ENCODE measurements at places on chromosomes 12 and 14.

DNA sequence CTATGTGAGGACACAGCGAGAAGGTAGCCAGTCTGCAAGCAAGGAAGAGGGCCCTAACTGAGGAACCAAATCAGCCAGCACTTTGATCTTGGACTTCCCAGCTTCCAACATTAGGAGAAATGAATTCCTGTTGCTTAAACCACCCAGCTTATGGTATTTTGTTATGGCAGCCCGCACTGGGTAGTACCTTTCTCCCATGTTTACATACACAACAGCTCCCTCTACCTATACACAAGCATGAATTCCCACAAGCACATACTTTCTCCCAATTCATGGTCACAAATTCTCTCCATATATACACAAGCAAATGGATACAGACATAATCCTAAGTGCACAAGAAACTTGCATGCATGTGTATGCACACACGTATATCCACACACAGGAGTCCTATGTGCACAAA, 7.4 kb downstream of the ITGB7 start:
- no peak for DNase-seq

DNA sequence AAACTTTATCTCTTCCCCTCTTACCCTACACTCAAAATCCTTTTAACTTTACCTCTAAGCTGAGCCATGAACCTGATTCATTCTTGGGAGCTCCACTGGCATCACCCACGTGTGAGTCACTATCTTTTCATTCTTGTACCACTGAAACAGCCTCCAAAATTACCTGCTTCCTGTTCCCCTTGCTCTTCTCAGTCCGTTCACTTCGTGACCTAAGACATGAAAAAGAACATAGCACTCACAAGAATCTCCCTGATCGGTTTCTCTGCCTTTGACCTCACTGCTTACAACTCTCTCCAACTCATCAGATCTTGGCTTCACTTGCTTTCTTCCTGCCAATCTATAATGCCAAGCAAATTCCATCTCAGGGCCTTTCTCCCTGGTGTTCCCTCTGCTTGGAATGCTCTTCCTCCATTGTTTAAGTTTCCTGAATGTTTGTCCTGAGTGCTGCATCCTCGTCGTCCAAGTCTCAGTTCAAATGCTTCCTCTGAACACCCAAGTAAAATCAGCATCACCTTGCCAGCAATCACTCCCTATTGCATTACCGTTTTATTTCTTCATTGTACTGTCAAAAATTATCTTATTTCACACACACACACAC, 9.2 kb downstream of the GLIPR1 start:
- DNase-seq: peak; percentile 61

- DNase-seq: peak; percentile 53
Observed at GRCh38 chr12:39764944-39765560, 145.4 kb upstream of the ABCD2 start.

- DNase-seq: peak; percentile 20
Observed at GRCh38 chr12:110844551-110845338, 2.0 kb upstream of the CCDC63 start.

DNA sequence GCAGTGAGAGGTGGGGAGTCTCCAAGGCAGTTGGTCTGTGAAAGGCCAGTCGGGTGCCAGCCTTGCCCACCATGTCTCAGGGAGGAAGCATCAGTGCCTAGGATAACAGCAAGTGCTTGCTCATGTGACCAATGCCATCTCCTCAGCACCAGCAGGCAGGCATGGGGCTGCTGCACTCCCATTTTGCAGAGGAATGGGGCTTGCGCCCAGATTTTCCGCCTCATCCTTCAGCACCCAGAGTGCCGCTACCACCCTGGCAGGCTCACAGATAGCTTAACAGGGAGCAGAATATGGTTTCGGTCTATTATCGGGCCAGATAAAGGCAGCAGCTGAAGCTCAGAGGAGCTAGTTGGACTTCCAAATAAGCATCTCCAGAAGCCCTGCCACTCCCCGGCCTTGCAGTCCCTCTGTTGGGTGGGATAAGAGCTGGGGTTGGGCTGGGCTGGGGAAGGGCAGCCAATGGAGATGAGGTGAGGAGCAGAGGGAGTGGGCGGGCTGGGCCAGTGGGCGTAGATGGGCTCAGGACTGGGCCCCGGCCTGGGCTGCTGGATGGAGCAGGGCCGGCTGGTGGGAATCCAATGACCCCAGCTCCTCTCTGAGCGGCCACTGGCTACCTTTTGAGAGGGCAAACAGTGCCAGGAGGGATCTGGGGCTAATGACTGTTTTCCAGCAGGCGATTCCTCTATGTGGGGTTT, 8.4 kb upstream of the KRT80 start:
- no peak for DNase-seq

DNA sequence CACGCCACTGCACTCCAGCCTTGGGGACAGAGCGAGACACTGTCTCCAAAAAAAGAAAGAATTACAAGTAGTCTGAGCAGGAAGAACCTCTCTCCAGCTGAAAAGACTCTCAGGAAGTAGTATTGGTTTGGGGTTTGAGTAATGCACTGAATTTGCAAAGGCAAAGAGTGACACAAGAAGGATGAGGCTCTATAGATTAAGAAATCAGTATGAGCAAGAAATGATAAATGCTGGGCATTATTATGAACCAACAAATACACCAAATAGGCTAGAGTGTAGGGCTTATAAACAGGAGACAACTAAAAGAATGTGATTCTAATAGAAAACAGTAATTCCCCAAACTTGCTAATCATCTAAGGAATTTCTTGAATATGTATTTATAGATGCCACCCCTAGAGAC, 2.6 kb upstream of the SLC35E3 start:
- DNase-seq: no peak

GRCh38 chr12:79826267-79827128, 108.4 kb downstream of the PPP1R12A start:
- DNase-seq: no peak

DNA sequence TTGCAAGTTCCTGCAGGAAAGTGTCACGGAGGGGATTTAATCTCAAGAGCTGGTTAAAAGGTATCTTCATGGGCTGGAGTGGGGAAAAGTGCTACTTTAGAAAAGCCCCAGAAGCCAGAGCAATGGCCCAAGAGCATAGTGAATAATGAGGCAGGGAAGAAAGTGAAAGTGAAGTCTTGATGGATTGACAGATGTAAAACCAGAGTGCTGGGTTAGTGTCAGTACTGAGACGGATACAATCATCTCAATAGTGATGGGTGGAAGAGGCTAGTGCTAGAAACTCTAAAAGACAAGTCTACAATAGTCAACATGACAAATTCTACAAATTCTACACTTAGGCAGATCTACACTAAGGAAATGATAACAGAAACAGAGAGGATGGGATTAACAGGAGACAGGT, 68.1 kb downstream of the CIT start:
- no peak for DNase-seq

- peak; percentile 37 for DNase-seq
Observed at GRCh38 chr12:46267825-46268582, 839 bp downstream of the SLC38A1 start.

GRCh38 chr14:72026536-72026935, 94.3 kb downstream of the RGS6 start:
- no peak for DNase-seq

DNA sequence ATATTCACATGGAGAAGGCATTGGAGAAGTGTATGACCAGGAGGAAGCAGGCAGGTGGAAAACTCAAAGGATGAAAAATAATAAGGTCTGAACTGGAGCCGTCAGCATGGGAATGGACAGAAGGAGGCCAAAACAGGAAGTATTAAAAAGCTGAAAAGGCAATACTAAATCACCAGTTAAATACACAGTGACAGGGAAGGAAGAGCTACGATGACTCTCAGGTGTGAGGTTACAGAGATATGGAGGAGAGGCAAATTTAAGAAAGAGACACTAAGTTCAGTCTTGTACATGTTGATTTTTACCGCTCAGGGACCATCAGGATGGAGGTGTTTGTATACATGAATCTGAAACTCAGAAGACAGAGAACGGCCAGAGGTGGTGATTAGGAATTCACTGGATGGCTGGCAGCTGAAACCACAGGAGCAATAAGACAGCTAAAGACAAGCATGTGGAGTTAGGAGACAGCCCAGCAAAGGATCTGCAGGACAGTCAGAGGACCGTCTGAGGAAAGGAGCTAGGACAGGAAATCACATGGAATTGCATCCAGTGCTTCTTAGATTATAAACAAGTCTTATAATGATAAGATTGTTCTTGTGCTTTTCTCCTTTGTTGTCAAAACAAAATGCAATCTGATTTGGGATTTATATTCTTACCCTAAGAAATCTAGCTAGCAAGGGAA, 33.9 kb upstream of the CDKN3 start:
- DNase-seq: no peak

DNA sequence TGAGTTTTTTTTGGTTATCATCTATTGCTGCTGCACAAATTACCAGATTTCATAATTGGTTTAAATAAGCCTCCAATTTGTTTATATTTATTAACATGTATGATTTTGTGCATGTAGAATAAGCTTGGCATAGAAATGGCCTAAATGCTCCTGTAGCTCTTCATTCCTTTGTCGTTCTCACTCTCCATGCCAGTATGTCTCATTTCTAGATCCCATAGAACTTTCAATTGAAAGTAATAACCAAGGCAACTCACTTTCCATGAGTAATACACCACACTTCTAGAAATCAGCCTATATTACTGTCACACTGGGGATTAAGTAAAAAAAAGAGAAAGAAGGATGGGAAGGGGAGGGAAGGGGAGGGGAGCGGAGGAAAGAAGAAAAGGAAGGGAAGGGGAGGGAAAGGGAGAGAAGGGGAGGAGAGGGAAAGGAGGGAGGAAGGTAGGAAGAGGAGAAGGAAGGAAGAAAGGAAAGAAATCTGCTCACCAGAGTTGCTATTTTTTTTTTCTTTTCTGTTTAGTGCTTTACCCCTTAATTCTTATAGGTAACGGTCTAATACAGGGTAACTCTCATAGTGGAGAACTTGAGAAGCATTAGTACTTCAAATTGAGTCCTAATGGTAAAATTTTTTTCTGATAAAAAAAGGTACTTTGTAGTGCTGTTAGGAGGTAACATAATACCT, 45.6 kb downstream of the MDM2 start:
- DNase-seq: no peak

GRCh38 chr12:71455028-71455737, 15.6 kb downstream of the LGR5 start:
- no peak for DNase-seq

DNA sequence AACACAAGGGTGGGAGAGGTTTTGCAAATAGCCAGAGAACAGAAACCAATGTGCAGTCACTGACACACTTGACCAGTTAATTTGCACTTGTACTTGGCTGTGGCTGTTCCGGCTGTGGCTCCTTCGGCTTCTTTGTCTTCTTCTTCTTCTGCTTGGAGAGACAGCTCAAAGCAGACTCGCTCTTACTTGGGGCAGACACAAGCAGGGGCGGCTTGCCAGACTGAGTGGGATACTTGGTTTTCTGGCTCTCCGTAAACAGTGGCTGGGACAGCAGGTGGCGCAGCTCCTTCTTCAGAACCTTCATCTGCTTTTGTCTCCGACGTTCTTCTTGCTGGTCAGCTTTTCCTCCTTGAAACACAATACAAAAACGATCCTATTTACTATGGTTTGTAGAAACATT, 25.0 kb downstream of the OTUB2 start:
- DNase-seq: peak; percentile 68

- no peak for DNase-seq
Observed at GRCh38 chr12:52342781-52343490, 21.7 kb upstream of the KRT83 start.

DNA sequence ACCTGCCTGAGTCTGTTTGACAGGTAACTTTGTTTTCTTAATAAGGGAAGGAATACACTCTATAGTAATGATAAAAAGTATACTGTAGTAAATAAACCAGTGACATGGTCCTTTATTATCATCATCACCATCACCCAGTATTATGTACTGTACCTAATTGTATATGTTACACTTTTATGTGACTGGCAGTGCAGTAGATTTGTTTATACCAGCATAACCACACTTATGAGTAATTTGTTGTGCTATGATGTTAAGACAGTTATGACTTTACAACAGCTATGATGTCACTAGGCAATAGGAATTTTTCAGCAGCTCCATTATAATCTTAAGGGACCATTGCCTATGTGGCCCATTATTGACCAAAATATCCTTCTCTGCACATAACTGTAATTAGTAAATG, 155.0 kb downstream of the NUBPL start:
- no peak for DNase-seq

DNA sequence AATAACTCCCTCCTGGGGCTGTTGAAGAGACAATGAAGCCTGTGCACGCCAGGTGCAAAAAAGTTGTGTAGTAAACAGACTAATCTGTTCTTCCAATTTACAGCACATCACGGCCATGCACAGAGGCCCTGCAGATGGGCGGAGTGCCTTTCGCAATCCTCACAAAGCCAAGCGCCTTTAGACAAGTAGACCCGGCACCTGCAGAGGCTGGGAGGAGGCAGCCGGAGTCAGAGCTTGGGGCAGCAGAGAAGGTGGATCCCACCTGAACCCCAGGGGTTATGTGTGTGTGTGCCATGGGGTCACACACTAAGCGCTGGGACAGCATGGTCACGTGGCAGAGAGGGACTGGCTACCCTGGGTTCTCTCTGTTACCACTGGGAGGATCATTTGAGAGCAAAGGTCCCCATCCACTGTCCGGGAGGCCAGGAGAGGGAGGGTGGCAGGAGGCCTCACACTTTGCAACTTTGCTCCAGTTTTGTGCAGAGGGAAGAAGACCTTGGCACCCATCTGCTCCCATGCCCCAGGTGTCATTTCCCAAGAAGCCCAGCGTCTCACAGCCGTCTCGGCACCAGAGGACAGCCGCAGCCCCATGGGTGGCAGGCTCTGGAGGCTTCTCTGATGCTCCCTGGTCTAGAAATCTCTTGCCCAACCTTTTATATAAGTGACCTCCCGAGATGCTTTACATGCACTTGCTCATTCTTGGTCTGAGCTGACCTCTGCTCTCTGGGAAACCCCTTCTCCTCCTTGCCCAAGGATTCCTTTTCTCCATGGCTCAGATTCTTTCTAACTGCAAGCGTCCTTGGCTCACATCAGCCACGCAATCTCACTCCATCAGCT, 80.0 kb upstream of the DICER1 start:
- no peak for DNase-seq

GRCh38 chr12:125983094-125983783, 918.0 kb downstream of the AACS start:
- DNase-seq: peak; percentile 78

- no peak for DNase-seq
Observed at GRCh38 chr14:44963044-44963528, 1.1 kb downstream of the TOGARAM1 start.

- DNase-seq: no peak
Observed at GRCh38 chr12:122147514-122148290, 26.3 kb downstream of the IL31 start.

GRCh38 chr14:105030836-105031396, 10.0 kb upstream of the CDCA4 start:
- DNase-seq: no peak

- DNase-seq: no peak
Observed at GRCh38 chr12:54206791-54207190, 18.0 kb upstream of the SMUG1 start.

- no peak for DNase-seq
Observed at GRCh38 chr12:122183588-122183940, 641 bp downstream of the LRRC43 start.

GRCh38 chr12:121465921-121466793, 66.2 kb downstream of the RNF34 start:
- DNase-seq: peak; percentile 10

- no peak for DNase-seq
Observed at GRCh38 chr12:30002677-30003076, 218.9 kb upstream of the TMTC1 start.
